ENCODE measurements at places on chromosomes 13 and 19.

DNA sequence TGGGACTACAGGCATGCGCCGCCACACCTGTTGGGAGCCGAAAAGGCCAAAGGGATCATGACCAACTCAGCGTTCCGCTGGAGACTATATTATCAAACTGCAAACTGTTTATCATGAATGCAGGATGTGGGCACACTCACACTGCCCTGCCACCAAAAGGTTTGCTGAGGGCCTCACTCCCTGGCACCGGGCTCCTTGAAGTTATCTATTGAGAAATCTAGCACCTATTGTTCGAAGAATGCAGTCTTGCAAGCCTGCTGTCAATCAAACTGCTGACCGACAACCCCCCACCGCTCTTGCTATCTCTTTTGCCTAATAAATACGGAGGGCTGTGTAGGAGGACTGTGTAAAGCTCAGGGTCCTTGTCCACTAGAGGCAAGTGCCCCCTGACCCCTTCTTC, 5.2 kb upstream of the ZNF836 start:
- no peak for DNase-seq

DNA sequence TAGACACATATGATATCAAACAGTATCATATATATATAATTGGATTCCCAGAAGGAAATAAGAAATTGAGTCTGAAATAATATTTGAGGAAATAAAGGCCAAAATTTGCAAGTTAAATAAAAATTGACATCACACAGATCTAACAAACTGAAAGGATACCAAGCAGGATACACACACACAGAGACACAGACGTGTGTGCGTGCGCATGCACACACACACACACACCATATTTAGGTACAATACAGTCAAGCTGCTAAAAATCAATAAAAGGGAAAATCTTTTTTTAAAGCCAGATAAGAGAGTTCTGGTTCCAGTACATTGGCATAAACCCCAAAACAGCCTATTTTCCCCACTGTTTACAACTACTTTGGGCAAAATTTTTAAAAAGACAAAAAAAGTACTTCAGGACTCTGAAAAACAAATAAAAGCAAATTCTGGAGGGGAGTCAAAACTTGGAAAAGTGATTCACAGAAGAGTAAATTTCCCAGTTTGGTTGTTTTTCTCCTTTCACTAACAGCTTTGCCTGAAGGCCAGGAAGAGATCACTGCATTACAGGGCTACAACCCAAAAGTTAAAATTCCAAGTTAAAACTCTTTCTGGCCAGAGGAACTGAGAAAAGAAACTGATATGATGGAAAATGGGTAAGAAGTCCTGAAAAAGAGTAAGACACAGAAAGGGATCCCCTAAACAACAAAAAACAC, 16.2 kb downstream of the MYCBP2 start:
- no peak for DNase-seq

DNA sequence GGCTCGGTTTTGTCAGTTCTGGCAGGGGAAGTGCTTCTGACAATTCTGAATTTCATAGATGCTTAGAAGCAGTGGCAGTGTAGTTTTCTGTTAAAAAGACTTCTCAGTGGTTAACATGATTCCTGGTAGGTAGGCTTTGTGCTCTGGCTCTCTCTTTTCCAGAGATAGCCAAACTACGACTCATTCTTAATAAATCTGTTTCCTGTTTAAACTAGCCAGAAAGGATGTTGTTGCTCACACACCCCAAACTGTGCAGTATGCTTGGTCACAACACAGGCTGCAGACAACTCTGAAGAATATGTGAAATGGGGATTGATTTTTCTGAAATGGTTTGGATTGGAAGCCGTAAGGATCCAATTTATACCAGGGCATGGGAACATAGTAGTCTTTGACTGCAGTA, 711.5 kb downstream of the PCDH17 start:
- no peak for DNase-seq

DNA sequence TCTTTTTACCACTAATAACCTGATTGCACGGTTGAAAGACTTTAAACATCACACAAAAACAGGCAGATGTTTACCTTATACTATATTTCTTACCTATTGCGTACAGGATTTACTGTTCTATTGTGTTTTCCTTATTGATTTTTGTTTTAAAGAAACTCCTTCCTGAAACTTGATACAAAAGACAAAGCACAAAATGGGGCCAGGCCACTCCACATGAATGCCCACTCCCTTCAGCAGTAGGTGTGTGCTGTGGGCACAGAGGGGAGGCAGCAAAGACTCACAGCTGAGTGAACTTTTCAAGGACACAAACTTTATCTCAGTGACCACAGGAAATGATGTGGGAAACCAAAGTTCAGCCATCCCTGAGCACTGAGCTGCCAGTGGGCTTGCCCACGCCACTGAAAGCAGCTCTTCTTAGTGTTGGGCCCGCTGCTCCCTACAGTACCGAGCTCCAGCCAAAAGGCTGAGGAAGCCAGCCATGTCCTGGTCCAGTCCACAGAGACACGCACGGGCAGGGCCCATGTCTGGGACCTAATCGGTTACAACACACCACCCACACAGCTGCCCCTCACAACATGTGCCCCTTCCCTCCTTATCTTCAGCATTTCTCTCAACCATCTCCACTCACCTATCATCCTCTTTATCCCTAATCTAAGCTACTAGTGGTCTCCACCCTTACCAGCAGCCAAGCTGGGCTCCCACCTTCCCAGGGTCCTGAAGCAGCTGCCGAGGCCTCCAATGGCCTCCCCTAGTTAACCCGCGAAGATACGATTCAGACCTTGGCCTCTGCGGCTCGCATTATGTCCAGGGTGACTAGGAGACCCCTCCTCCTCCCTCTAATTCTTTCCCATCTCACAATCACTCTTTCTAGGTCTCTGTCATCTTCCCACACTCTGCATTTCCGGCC, 39.5 kb downstream of the ATP7B start:
- DNase-seq = no peak

DNA sequence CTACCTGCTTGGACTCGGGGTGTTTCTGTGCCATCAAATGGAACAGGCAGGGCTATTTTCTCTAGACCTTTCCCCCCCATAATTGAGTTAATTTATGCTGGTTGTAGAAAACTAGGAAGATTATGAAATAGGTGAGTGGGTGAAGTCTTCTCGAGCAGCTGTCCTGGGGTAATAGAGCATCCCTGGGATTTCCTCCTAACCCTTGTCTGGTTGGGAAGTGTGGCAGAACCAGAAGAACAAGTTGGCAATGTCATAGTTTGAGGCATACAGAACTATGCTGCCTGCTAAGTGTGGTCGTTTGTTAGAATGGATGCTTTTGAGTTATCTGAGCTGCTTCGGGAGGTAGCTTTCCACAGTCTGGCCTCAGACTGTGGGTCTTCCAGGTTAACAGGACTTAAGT, 3.7 kb downstream of the GATAD2A start:
- DNase-seq = no peak

DNA sequence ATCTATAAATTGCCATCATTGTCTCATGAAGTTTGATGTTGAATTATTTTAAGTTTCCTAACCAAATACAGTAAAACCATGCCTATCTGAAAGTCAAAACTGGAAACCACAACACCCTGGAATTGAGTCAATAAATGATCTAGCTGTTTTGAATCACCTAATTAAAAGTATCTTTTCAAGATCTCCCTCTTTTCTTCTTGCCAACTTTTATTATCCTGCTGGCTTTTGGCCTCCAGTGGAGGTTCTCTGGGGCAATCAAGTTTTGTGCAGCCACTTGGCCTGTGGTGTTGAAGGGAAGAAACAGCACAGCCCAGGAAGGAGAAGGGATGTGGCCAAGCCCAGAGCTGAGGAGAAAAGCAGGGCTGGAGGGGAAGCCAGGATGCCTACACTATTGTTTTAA, 255.4 kb downstream of the COG6 start:
- no peak for DNase-seq

DNA sequence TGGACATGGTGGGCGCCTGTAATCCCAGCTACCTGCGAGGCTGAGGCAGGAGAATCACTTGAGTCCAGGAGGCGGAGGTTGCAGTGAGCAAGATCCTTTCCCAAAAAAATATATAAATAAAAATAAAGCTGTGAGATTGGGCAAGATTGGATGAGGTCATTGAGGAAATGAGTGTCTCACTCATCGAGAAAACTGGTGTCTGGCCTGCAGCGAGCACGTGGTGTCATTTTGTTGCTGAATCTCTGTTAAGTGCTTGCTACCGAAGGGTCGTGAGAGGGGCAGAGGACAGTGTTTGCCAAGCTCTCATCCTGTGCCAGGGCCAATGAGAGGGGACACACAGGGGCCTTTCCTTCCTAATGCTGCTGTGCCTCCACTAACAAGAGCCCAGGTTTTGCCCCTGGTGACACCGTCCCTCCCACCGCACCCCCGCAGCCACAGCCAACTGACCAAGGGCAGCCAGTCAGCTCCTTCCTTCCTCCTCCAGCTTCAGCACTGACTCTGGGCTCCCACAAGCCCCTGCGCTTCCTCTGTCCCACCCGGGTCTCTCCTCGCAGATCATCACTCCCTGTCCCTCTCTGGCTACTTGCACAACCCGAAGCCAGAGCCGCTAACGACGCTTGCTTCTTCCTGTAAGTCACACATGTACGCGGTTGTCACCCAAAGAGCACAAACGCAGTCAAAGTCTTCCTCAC, 3.2 kb downstream of the POLD1 start:
- DNase-seq = no peak

GRCh38 chr13:93851236-93851635, 624.6 kb downstream of the GPC6 start:
- no peak for DNase-seq

GRCh38 chr19:47713046-47714021, at the start of gene EHD2:
EHD2 (plus strand) TSS chr19:47713422; CDS start chr19:47716613, 3,191 bp downstream.
- DNase-seq = peak; percentile 69

DNA sequence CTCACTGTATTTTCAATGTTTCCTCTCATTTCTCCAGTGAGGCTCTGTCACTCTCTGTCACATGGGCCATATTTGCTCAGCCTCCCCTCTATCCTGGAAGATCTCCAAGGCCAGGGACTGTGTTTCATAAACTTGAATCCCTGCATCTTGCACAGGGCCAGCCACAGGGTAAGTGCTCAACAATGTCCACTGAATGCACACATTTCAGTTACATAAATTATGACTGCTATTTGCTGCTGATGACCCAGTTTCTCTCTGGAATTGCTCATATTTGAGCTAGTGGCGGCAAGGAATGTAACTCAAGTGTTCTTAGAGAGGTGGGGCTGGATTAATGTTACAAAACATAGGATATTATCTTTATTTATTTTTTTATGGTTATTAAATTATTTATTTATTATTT, 6.1 kb downstream of the CLC start:
- DNase-seq = no peak

DNA sequence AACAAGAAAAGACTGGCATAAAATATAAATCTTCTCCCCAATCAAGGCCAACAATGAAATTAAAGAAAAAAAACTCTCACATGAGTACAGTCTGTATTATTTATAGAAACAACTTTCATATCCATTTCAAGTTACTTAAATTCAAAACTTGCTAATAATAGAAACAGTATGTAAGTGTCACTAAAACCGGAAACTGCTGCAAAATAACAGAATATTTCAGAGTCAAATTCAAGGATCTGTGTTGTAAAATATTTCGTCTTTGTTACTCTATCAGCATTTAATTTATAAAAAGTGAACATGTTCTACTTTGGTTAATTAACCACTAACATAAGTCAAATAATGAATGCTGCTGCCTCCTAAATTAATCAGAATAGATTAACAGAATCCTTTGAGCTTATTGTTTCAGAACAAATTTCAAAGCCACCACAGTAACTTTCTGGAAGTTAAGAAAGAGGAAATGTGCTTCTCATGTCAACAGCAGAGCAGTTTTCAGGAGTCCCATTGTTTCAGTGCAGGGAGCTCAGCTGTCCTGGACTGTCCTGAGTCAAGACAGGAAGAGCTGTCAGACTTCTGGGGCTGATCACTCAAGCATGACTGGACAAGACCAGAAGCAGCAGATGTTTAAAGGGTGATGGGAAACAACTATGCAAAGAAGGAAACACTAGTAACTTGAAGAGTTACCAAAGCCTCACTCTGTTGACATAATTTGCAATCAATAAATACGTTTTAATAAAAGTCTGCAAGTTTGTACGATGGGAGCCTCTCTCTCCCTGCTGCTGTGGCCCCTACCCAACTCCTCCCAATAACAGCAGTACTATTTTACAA, 76.9 kb downstream of the FOXO1 start:
- DNase-seq = no peak

- peak; percentile 93 for DNase-seq
These were observed 10.3 kb upstream of the CACNG7 start for GRCh38 chr19:53898636-53899341.

- no peak for DNase-seq
These were observed 11.2 kb downstream of the HAS1 start for GRCh38 chr19:51712461-51713081.

- no peak for DNase-seq
These were observed 9.6 kb upstream of the ZC3H13 start for GRCh38 chr13:46062185-46062584.

GRCh38 chr19:19458110-19458816, 52.8 kb downstream of the GATAD2A start:
- DNase-seq = no peak

GRCh38 chr19:34254698-34255432, 511 bp downstream of the GARRE1 start:
- no peak for DNase-seq

- no peak for DNase-seq
These were observed 6.5 kb upstream of the SUPT20H start for GRCh38 chr13:37065890-37066526.

DNA sequence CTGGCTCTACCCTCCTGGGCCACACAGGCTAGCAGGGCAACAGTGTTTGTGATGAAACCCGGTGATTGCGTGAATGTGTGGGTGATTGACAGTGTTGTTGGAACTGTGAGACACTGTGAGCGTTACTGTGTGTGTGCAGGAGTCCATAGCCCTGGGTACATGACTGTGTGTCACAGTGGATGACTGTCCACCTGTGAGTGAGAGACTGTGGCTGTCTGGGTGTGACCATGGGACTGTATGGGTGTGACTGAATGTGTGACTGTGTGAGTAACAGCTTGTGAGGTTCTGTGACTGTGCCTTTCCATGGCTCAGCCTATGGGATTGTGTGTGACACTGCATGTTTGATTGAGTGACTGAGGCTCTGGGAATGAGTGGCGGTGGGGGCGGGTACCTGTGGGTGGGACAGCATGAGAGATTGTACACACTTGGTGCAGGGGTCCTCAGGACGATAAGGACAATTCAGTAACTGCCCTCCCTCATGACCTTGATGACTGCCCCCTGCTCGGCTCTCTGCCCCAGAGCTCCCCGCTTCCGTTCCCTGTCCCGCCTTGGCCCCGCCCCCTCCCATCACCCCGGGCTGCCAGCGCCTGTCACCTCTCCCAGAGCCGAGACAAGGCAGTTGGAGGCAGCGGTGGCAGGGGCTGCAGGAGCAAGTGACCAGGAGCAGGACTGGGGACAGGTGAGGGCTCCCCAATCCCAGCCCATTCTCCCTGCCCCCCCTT, at the start of gene GIPR:
GIPR (plus strand) TSS at position 602 of the 722 bp plus-strand sequence. CDS start 1,300 bp downstream, outside the sequence.
- peak; percentile 80 for DNase-seq

DNA sequence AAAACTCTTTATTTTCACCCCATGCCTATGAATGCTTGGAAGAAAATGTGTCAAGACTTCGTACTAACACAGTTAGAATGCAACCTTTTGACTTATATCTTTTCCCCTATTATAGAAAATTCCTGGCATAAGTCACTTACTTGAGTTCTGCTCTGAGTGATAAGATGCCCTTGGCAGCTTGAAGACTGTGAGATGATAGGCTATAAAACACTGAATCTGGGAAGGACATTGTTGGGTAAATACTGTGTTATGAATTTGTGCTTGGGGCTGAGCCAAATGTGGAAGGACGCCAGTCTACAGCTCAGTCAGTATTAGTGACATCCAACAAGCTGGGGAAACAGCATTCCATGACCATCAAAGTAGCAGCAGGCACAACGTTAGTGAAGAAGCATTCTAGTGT, 368.0 kb upstream of the SGCG start:
- no peak for DNase-seq

- DNase-seq = no peak
These were observed 620 bp downstream of the CRTC1 start for GRCh38 chr19:18683958-18684641.

Measured in ecto neural progenitor cell (in vitro differentiated cells).